ENCODE measurements at places on chromosomes 16 and 17. TPM values are rescaled to one million over a fixed set of nuclear protein-coding genes. Genes with fewer than 3 reads are reported as not detected.

GH1 gene
- not detected for total RNA-seq

LHX1 gene
- total RNA-seq = not detected

GRCh38 chr17:8137645-8138373 lies 13.9 kb upstream of the HES7 start:
- no peak for DNase-seq

DNA sequence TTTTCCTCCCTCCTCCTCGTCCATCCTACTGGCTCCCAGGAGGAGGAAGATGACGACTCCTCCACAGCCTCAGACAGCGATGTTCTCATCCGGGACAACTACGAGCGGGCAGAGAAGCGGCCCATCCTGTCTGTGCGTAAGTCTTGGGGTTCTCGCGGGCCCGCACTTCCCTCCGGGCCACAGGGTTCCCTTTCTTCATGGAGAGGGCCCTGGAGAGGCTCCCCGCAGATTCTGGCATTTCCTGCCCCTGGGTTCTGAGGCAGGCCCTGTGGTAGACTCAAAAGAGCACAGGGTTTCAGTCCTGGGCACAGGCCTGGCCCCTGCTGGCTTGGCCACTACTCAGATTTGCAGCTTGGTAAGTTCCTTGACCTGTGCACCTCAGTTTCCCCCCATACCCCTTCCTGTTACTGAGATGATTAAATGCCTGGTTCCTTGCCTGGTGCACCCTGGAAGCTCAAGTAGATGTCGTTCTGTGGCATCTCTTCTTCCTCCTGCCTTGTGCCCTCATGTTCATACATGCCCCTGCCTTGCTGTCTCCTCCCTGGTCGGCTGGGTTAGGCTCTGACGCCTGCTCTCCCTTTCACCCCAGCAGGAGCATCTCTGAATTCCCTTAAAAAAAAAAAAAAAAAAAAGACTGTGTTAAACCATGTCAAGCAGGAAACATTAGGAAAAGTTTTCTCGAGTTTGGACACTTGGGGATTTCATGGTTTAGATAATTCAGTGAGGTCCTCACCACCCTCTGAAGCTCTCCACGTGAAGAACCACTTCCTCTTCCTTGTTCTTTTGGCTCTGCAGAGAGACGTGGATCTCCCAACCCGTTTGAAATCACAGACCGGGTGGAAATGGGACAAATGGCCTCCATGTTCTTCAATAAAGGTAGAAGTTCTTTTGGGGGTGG lies 14.3 kb upstream of the NAT9 start:
- no peak for DNase-seq

- DNase-seq = peak; percentile 64
Observed at GRCh38 chr17:78717431-78717980, 64.6 kb downstream of the CYTH1 start.

DNA sequence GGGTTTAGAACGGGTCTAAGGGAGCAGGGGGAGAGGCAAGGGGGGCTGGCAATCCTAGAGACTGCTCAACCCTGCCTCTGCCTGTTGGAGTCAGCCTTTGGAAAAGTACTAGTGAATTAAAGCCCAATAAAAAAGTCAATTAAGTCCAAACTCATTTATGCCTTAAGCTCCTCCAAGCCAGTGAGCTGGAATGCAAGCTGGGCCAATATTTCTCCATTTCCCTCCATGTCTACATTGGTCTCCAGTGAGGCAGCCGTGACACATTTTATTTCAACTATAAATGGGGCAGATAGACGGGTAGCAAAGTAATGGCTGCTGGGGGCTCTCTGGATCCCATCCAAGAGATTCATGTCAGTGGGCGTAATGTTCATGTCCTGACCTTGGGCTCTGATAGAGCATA lies 144.0 kb downstream of the SPACA3 start:
- DNase-seq = no peak

DNA sequence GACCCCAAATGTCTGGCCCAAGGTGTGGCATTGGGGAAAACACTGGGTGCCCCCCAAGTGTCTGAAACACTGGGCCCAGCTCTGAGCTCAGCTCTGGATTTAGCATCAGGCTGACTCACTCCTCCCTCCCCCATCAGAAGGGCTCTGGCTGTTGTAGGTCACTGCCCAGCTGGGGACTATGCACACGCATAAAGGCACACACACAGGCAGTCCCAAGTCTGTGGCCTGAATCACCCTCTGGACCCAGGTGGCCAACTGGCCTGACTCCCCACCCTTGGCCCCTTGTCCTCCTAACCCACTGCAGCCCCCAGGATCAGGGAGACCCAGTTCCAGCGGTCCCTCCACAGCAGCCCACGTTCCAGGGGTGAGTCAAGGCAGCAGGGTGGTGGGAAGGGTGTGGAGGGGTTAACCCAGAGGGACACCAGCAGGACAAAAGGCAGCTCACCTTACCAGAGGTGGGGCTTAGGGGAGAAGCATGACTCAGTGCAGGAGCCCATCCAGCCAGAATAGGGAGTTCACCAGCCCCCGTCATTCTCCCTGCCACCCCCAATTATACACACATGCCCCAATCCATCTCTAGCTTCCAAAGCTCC lies 47.0 kb downstream of the MYO18A start:
- DNase-seq = peak; percentile 91

DNA sequence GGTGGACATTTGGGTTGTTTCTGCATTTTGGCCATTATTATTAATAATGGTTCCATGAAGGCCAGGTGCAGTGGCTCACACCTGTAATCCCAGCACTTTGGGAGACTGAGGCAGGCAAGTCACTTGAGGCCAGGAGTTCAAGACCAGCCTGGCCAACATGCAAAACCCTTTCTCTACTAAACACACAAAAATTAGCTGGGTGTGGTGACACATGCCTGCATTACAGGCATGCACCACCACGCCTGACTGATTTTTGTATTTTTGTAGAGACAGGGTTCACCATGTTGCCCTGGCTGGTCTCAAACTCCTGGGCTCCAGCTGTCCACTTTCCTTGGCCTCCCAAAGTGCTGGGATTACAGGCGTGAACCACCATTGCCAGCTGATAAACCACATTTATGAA lies 58.5 kb downstream of the TNFRSF13B start:
- no peak for DNase-seq

All from GM23248 (cell line).